ENCODE measurements at places on chromosomes 7 and 10.

DNA sequence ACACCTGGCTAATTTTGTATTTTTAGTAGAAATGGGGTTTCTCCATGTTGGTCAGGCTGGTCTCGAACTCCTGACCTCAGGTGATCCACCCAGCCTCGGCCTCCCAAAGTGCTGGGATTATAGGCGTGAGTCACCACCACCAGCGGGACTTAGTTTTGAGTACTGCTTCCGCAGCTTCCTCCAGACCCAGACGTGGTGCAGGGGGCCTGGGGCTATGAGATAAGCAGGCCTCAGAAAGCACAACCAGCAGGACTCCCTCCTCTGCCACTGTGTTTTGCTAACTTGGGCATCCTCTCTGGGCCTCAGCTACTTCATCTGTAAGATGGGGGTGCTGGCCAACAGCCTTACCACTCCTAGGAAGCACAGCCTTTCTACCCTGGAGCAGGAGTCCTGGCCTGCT, 37.8 kb downstream of the GOLGA7B start:
- DNase-seq = no peak

GRCh38 chr7:18338910-18339523, 156.5 kb upstream of the HDAC9 start:
- no peak for DNase-seq

- DNase-seq = no peak
Measured at GRCh38 chr7:66359656-66360211, 154.6 kb downstream of the TPST1 start.

DNA sequence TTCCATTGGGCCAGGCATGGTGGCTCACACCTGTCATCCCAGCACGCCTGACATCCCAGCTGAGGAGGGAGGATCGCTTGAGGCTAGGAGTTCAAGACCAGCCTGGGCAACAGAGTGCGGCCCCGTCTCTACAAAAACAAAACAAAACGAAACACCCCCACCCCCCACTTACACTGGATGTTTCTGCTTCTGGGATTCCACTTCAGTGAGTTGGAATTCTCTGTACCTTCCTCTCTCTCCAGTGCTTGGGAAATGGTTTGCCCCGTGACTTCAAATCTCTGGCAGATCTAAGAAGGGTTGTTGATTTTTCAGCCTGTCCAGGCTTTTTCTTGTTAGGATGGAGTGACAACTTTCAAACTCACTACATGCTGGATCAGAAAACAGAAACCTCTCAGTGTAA, 106.9 kb downstream of the ANLN start:
- no peak for DNase-seq

DNA sequence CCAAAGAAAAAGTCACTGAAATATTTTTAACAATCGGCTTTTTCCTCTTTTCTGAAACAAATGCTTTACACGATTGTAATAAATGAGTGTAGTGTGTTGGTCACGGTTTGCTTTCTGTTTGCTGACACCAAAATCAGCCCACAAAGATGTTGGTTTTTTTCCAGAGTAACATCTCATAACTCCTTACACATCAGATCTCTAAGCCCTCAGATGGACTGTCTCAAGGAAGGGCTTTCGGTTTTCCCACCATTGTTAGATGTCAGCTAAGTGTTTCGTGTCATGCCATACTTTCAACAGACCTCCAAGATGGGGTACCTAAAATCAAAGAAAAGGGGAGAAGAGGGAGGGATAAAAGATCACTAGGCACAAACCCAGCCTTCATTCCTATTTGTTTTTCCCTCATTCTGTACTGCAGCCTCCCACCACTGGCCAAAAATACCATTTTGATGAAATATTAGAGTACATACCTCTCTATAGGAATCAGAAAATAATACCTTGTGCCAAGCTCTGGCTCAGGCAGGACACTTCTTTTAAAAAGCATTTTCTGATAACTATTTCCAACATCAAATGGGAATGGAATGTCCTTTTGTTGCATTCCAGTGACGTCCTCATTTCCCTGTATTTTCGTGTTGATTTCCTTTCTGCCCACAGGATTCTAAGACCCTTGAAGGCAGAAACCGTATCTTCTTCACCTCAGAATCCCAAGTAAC, 159.1 kb downstream of the DGKI start:
- DNase-seq = no peak

DNA sequence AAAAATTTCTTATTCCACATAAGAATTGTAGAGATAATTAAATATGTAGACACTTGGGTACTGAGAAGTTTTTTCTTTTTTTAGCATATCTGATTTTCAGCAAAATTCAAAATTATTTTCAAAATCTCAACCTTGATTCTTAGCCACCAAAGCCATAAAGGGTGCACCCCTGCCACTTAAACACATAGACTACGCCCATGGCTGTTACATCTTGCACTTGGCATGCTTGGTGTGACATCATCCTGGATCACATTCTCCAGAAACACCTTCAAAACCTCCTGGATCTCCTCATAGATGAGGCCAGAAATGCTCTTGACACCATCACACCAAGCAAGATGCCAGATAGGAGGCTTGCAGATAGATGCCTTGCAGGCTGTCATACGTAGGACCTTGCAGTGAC, 89.1 kb upstream of the KLF14 start:
- no peak for DNase-seq

DNA sequence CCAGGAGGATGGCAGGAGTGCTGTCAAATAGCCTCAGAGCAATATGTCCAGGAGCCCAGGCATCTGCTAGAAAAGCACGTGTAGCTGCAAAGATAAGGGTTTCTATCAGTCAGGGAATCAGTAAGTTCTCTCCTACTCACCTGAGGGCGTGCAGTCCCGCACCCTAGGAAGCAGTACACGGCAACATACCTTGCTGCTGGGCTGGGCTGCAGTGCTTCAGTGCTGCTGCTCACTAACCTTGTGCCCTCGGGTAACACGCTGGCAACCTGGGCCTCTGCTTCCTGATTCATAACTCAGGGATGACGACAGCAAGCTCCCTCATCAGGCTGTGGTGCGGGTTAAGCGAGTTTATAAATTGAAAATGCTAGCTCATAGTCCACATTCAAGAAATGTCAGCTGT, 29.5 kb upstream of the CCNY start:
- no peak for DNase-seq

GRCh38 chr7:137592232-137592896, 248.8 kb upstream of the PTN start:
- no peak for DNase-seq

DNA sequence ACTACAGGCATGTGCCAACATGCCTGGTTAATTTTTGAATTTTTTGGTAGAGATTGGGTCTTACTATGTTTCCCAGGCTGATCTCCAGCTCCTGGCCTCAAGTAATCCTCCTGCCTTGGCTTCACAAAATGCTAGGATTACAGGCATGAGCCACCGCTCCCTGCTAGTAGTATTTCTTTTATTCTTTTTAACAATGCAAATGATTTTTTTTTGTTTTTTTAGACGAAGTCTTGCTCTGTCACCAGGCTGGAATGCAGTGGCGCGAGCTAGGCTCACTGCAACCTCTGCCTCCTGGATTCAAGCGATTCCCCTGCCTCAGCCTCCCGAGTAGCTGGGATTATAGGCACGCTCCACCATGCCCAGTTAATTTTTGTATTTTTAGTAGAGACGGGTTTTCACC, 58.1 kb downstream of the SVIL start:
- no peak for DNase-seq

DNA sequence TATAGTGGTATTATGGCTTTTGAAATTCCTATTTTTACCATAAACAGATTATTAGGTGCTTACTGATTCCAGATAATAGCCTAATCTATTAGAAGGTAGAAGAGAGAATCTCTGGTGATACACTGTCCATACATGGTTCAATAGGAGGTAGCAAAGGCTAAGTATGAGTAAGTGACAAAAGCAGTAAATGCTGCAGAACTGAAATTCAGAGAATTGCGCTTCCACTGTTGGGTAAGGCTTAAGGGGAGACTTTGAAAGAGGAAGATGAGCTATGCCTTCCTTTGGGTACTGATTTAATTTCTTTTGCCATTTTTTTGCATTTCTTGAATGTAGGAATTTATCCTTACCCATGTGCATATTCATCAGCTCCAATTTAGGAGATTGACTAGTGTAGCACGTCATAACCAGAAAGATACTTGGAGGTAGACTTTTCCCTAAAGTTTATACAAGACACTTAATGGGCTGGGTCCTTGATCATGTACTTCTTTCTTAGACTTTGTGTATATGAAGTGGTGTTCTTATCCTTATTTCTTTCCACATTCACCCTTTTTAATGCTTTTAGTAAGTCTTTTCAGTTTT, 15.3 kb downstream of the MKLN1 start:
- no peak for DNase-seq

DNA sequence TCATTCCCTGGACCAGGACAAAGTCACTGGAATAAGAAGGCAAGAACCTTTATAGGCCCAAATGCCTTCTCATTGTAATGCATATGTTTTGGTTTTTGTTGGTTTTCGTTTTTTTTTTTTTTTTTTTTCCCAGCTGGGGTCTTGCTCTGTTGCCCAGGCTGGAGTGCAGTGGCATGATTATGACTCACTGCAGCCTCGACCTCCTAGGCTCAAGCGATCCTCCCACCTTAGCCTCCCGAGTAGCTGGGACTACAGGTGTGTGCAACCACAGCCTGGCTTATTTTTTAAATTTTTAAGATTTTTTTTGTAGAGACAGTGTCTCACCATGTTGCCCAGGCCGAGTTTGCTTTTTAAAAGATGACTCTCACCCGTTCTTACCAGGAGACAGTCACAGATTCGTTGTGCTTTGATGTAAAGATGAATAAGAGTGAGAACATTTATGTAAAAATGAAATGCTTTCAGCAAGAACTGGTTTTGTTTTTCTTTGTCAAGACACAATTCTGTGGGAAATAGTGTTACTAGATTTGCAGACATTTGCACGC, 7.6 kb downstream of the IQCE start:
- no peak for DNase-seq

DNA sequence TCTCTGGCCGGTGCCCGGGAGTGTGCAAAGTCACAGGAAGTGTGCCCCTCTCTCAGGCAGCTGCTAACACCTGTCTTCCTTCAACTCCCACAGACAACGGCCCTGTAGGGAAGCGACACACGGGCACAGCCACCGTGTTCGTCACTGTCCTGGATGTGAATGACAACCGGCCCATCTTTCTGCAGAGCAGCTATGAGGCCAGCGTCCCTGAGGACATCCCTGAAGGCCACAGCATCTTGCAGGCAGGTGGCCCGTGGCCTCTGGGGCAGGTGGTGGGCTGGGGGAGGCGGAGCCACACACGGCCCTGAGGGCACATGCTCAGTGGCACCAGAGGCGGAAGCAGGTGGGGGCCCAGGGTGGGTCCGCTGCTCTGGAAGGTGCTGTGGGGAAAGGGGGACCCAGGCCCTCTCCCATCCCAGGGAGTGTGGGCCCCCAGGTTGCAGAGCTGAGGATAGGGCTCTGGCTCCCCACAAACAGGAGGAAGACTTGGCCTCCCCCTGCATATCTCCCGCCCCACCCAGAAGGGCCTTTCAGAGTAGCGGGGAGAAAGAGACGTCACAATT, 6.9 kb downstream of the C10orf105 start:
- DNase-seq = no peak

DNA sequence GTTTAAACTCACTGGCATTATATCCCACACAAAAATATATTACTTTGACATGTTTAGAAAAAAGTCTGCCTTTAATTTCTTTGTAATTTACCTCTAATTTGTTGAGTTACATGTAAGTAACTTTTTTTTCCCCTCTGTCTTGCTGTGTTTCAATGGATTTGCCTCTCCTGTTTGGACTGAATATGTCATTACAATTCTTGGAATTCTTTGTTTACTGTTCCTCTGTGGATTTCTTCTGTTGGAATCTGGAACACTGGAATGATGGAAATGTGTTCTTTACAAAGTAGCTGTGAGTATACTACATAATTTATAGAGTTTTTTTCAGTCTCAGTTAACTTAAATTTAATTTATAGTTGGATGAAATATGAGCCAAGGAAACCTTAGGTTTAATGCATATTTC, 30.4 kb downstream of the SEPTIN7 start:
- DNase-seq = no peak

GRCh38 chr7:116647290-116647689, 24.7 kb upstream of the MET start:
- DNase-seq = no peak

GRCh38 chr7:20176578-20177242, 40.5 kb downstream of the MACC1 start:
- no peak for DNase-seq

DNA sequence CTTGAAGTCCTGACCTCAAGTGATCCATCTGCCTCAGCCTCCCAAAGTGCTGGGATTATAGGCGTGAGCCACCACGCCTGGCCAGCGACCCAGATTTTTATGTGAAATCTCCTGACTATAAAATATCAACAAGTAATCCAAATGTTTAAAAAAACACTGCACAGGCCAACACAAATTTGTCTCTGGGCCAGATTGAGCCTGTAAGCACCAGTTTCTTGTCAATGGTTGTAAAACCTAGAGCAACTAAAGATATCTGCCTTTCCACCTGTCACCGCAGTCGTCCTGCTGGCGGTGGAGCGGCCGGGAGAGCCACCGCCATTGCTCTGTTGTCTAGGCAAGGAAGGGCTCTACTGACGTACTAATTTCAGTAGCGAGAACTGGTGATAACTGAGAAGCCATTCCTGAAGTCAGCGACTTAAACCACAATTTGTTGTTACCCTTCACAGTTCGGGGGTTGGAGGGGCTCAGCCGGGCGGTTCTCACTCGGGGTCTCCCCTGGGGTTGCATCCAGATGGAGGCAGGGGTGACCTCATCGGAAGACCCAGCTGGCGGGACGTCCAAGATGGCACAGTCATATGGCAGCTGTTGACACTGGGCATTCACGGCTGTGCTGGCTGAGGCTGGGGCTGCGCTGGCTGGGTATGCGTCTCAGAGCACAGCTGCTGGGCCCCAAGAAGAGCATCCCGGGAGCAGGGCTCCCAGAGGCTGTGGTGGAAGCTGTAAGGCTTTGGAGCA, 55.2 kb upstream of the PDGFA start:
- DNase-seq = no peak

- DNase-seq = no peak
Measured at GRCh38 chr10:132520177-132520811, 17.3 kb upstream of the INPP5A start.

- DNase-seq = no peak
Measured at GRCh38 chr10:124005991-124006392, 87.4 kb downstream of the CHST15 start.

DNA sequence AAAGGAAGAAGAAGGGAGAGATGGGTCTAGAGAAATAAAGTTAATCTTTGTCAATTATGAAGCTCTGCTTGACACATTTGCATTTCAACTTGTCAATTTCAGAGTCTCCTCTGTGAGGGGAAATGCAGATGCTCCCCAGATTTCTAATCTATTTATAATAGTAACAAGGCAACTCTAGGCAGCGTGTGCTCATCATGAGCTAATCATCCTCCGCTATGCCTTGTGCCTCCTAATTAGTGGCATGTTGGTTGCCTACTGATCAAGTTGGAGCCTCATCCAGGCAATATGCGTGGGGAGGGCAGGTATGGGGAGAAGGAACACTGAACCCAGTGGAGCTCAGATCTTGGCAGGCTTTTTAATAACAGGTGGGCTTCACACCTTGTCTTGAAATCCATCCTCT, 628.6 kb downstream of the SORCS3 start:
- no peak for DNase-seq
